ENCODE measurements at places on chromosomes 12 and 14.

GRCh38 chr12:86006727-86007126 is 132.6 kb downstream of the NTS start:
- no peak for DNase-seq

- no peak for DNase-seq
Observed at GRCh38 chr12:62860020-62860419, 74.9 kb downstream of the PPM1H start.

DNA sequence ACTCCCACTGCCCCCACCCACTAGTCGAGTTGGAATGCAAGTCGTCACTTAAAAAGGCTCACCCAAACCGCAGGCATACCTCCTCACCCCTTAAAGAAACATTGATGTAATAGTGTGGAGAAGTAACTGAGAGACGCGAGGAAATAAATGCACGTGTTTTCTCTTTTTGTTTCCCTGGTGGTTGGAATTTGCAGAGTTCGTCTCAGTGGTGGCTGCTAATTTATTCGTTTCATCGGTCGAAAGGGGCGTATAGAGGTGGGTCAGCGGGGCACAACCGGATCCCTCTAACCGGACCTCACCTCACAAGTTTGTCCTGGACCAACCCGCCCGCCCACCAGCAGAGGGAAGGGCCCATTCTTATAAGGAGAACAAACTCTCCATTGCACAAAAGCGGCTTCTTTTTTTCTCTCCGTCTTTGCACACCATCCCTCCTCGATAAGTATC is 5.0 kb upstream of the NPAS3 start:
- no peak for DNase-seq

GRCh38 chr12:107226126-107226525 is 132.8 kb upstream of the CRY1 start:
- DNase-seq: no peak

- no peak for DNase-seq
Observed at GRCh38 chr12:28872654-28873268, 276.3 kb upstream of the FAR2 start.

DNA sequence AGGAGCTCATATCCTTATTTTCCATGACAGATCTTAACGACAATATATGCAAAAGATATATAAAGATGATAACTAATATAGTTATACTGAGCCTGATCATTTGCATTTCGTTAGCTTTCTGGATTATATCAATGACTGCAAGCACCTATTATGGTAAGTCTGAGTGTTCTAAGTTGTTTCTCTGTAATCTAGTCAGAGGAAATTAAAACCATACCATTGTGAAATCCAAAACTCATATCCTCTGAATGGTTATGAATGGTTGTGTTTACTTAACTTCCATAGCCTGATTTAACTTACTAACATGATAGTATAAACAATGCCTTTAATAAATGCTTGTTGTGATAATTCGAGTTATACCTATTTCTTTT is 760 bp downstream of the TMEM19 start:
- no peak for DNase-seq

GRCh38 chr12:27866373-27867101 is 86.5 kb upstream of the MANSC4 start:
- DNase-seq: no peak

- no peak for DNase-seq
Observed at GRCh38 chr14:94113490-94113889, 3.0 kb downstream of the IFI27 start.

DNA sequence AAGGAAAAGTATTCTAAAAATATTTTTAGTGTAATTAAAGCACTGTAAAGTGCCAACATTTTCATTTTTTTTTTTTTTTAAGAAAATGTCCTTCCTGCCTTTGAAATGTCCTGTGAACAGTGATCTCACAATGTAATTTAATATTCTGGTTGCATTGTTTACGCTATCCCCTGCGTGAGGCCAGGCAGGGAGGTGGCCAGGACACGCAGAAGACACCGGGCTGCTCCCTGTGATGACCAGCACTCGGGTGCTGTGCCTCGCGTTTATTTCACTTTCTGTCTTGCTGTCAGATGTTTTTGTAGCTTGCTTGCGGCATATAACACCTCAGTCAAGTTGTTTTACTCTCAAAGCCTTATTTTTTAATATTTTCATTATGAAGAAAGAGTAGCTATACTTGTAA is 18.5 kb downstream of the PIWIL1 start:
- no peak for DNase-seq

DNA sequence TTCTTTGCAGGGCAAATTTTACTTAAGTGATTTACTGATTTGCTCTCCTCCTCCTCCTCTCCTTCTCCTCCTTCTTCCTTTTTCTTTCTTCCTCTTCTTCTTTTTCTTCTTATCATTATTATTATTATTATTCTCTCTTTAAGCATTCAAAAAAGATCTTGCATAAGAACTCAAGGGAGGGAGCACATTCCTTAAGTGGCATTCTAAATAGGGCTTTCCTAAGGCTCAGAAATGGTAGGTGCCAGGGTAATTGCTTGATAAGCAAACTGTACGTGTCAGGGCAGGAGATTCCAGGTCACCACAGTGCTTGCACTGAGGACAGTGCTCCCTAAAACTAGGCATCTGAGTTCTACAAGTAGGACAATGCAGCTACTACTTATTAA is 92.4 kb downstream of the SPTSSA start:
- no peak for DNase-seq

DNA sequence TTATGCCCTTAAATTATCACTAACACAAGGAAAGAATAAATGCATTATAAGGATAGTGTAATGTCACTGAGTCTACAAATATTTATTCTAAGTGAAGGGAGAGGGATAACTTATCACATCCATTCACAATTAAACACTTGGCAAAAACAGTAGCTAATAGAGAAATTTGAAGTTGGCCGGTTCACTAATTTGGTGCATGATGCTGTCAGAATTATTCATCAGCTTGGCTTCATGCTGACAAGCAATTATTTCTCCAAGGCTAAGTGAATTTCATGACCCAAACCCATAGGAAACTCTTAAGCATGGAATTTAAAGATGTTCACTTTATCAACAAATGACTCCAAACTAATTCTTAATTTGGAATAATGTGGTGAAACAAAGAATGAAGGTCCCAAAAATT is 25.0 kb upstream of the NR1H4 start:
- no peak for DNase-seq

DNA sequence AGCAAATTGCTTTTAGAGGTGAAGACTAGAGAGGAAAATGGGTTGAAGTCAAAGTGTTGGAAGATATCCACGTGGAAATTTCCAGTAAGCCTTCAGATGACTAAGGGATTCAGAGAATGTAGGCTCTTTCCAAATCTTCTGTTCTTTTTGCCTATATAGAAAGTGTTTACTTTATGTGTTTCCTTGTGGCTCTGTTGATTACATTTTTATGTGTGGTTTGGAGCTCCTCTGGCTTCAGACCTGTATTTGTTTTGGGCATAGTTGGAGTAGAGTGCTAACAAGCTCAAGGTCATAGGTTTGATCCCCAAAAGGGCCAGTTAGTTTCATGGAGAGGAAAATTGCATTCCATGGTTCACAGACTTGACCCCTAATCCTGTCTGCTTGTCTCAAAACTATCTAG is 91.9 kb downstream of the IGF1 start:
- no peak for DNase-seq

GRCh38 chr12:5085896-5086295 is 42.2 kb downstream of the KCNA5 start:
- no peak for DNase-seq

GRCh38 chr14:38128640-38129039 is 79.1 kb upstream of the SSTR1 start:
- no peak for DNase-seq

GRCh38 chr14:105536691-105537579 is 10.6 kb downstream of the TMEM121 start:
- no peak for DNase-seq

- DNase-seq: no peak
Observed at GRCh38 chr12:110170535-110171185, 46.5 kb downstream of the IFT81 start.

DNA sequence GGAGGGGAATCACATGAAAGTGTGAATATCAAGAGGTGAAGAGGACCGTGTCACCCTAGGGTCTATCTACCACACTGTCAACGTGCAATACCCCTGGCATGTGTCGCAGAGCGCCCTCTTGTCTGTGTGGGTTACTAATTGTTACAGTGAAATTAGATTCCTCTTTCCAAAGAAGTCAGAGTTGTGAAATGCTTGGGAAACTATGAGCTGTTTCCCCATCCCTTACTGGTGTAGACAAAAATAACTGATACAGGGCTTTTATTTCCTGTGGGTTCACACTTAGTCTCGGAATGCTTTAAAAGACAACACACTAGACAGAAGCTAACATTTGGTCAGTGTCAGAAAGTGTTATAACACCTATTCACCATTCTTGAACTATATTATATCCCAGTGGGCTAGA is 597.3 kb downstream of the NRXN3 start:
- DNase-seq: no peak

GRCh38 chr12:27969624-27970400 is 2.7 kb downstream of the PTHLH start:
- peak; percentile 62 for DNase-seq

DNA sequence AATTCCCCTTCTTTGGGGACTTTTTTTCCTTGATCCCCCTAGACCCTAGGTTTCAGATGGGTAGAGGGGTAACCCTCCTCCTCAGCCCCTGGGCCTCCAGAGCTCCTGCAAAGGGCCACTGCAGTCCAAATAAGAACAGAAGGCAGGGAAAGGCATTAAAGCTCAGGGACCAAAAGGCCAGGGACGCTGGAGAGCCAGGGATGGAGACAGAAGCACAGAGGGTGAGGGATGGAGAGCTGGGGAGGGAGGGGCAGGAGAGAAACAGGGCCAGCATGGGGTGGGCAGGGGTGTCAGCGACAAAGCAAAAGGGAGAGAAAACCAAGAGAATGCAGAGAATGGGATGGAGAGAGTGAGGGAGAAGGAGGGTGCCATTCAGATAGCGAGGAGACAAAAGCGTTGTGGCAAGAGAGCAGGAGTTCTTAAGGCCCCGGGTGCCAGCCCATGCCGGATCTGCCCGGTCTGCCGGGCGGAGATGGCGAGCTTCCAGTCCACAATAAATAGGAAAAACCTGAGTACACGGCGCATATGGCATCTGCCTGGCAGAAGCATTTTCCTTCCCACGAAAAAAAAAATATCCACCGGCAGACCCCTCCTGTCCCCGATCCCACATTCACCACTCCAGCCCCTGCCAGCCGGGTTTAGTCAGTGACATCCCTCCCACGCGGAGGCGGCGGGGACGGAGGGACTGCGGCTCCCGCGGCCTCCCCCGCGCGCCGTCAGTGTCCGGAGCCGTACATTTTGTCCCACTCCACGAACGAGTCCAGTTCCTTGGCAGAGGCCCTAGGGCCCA is 28.6 kb downstream of the FIGNL2 start:
- no peak for DNase-seq

DNA sequence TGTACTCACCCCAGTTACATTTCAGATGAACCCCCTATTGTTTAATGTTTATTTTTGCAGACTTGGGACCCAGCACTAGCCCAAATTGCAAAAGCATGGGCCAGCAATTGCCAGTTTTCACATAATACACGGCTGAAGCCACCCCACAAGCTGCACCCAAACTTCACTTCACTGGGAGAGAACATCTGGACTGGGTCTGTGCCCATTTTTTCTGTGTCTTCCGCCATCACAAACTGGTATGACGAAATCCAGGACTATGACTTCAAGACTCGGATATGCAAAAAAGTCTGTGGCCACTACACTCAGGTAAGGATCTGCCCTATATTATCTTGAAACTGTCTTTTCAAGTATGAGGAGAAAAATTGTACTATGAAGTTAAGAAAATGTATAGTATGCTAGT is 1.2 kb downstream of the GLIPR1 start:
- no peak for DNase-seq

Measured in stimulated activated CD4-positive, alpha-beta T cell treated with anti-CD3 and anti-CD28 coated beads, TNF-alpha, amount 100 ng/mL, for 24 hours (primary cell).